ENCODE measurements at places on chromosomes 2 and 18.

DNA sequence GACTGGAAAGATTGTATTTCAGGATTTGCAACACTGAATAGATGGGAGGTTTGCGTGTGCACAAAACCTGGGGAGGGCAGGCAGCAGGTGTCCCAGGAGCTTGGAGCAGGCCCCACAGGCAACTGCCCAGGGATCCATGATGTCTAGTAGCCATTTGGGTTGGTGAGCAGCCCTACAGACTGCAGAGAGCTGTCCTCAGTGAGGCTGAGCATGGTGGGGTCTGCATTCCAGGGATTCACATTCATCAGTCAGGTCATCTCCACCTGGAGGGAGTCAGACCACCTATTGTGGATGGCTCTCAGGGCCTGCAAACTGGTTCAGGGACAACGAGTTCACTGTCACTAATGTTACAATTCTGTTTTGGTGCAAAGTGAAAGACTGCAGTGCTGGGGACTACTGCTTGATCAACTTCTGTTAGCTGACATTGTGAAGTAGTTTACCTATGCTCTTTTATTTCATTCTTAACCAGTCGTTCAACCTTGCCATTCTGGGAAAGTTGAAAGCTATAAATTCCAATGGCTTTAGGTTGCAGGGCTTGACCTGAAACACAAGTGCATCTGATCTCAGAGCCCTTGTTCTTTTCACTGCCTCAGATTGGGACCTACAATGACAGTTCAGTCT lies 222.6 kb downstream of the ZNF407 start:
- no peak for DNase-seq

DNA sequence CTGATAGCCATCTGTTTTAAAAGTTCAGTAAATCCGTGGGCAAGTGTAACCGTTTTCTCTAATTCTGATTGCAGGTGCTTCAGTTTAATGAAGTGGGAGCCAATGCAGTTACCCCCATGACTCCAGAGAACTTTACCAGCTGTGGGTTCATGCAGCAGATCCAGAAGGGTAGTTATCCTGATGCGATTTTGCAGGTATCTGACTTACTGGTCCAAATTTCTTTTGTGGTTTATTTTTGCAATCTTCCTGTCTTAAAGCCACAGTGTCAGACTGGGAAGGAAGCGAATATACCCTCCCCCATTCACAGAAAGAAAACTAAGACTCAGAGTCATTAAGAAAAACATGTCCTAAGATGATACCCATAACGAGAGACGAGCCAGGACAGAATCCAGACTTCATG lies 7.7 kb downstream of the SERPINB2 start:
- DNase-seq, result no peak

GRCh38 chr2:68561372-68561771 lies 82.0 kb upstream of the PROKR1 start:
- DNase-seq, result no peak

DNA sequence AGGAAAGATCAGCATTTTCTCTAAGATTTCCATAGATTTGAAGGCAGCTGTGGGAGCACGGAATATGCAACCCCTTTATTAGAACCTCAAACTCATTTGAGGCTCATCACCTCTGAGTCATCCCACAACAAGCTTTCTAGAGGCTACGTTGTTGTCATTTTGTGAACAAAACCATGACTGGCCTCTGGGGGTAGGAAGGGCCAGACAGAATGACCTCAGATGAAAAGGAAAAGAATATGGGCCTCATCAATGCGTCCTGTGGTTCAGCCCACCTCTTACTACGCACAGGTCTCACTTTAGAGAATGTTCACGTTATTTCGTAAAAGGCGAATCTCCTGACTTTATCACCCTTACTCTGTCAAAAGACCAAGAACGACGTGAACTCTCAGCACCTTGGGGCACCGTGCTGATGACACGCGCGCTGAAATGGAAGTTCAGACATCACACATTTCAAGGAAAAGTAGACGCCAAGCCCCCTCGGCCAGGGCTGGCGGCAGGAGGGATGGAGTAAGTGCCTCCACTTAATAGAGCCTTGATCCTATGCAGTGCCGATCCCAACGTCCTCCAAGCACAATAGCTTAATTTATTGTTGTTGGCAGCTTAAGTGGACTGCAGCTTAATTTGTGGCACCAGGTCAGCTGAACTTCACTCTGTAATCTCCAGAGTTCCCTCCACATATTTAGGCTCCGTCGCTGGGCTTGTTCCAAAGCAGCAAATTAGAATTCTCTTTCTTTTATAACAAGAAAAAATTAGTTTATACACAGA lies 208.3 kb downstream of the EIPR1 start:
- DNase-seq, result no peak

DNA sequence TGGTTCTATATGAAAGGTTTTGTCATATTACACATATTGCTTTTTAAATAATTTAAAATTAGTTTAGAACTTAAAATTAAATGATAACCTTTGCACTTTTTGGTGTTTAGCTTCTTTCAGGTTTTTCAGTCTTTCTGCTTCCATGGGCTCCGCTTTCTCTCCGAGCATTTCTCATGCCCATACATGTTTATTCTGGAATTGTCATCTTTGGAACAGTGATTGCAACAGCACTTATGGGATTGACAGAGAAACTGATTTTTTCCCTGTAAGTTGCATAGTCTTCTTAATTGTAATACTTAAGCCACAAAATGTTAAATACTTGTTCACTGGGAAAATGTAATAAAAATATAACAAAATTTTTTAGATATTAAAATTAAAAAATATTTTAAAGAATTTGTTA lies 31.0 kb downstream of the CYBRD1 start:
- no peak for DNase-seq

- DNase-seq, result no peak
Measured at GRCh38 chr2:168237741-168238140, 9.7 kb downstream of the STK39 start.

DNA sequence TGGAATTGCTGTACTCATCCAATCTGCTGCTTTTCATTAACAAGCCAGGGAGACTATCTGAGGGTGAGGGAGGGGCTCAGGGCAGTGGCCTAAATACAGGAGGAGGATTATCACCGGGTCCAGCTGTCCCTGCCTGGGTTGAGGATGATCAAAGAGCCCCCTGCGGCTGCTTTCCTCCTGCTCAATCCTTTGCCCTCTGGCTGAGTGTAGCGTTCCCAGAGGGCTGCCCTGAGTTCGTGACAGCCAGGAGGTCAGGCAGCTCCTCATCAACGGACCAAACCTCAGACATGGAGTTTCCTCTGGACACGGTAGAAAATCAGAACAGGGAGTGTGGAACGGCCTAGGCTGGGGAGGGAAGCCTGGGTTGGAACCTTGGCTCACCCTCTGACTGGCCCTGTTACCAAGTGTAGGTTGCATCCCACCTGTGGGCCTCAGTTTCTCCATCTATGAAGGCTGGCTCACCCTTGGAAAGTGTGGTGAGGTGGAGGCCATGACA lies 23.5 kb downstream of the CIB4 start:
- no peak for DNase-seq

DNA sequence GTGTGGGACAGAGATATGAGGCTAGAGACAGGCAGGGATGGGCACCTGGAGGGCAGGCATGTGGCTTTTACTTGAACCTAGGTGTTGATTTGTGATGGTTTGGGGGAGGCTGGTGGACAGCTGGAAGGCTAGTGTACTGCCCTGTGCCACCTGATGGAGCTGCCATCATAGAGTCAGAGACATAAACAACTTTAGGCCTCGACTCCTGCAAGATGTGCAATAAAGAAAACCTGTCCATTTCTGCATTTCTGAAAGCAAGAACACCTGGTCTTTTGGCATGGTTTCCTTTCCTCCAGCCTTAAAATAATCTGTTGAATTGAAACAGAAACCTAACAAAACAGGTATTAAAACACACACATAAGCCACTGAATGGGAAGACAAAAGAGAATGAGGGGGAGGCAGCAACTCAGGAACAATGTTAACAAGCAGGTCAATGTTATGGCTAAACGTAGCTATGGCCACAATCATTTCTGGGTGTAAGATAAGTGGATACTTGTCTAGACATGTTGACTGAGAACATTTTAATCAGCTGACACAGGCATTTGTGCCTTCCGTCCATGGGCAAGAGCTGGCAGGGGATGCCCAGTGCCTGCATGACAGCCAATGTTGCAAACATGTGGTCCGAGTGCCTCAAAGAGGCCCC lies 87.8 kb downstream of the KCTD1 start:
- no peak for DNase-seq

DNA sequence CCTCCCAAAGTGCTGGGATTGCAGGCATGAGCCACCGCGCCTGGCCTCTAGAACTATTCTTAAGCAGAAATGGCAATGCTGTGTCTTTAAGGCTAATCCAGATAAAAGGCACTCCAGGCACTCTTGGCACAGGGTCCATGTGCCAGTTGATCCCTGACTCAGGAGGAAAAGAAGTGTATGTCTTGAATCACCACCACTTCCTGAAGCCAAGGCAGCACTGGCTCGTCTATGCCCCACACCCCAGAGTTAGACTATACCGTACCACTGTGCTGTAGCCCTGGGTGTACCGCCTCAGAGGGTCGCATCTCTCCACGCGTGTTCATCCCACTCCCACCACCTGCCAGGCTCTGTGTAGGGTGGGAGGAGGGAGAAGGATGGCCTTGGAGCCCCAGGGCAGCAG lies 9.0 kb downstream of the TNFRSF11A start:
- no peak for DNase-seq

- no peak for DNase-seq
Measured at GRCh38 chr2:74003494-74004211, 18.9 kb downstream of the TET3 start.

GRCh38 chr2:120203251-120204021 lies 19.8 kb downstream of the TMEM185B start:
- DNase-seq, result no peak

DNA sequence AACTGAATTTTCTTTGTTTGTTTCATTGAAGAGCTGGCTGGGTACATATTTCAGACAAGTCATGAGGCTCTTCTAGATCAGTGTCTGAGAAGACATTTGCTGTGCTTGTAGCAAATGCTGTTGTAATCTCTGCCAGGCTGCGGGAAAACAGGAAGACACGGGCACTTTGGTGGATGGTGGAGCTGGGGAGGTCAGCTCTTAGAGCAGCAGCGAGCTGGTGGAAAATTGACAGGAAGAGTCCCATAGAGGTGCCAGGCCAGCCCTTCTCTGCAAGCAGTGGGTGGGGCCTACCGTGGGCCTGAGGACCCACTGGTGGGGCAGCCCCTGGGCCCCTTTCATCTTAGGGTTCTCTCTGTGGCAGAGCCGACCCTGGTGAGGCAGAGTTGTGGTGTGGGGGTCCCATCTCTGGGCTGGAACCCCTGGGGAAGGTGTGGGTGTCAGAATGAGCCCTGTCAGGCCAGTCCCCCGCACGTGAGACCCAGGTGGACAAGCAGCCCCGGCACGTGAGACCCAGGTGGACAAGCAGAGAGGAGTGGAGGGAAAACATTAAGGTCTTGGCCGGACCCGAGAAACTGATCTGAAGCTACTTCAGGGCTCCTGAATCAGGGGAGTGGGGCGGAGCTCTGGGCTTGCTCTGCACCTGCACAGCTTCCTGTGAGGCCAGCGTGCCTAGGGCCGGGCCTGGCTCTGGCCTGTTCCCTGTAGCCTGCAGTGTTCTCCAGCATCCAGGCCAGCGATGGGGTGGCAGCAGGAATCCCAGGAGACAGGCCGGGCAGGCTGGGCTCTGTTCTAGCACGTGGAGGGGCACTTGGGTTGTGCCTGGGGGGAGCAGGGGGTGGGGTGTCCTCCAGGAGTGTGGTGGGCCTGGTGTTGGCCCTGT lies 273.5 kb upstream of the HDAC4 start:
- DNase-seq, result no peak

DNA sequence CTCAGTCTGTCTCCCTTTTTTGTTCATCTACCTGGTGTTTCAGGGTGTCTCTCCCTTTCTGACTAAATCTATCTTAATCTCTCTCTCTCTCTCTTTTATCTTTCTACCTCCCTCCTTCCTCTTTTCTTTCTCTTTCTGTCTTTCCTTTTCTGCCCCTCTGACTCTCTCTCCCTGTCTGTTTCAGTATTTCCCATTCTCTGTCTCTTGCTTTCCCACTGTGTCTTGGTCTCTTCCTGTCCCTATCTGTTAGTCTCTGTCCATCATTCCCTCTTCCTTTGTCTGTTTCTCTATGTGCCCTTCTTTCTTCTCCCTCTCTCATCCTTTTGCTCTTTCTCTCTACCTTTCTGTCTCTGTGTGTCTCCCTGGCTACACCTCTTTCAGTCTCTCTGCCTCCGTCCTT lies 56.7 kb downstream of the R3HDM1 start:
- no peak for DNase-seq

DNA sequence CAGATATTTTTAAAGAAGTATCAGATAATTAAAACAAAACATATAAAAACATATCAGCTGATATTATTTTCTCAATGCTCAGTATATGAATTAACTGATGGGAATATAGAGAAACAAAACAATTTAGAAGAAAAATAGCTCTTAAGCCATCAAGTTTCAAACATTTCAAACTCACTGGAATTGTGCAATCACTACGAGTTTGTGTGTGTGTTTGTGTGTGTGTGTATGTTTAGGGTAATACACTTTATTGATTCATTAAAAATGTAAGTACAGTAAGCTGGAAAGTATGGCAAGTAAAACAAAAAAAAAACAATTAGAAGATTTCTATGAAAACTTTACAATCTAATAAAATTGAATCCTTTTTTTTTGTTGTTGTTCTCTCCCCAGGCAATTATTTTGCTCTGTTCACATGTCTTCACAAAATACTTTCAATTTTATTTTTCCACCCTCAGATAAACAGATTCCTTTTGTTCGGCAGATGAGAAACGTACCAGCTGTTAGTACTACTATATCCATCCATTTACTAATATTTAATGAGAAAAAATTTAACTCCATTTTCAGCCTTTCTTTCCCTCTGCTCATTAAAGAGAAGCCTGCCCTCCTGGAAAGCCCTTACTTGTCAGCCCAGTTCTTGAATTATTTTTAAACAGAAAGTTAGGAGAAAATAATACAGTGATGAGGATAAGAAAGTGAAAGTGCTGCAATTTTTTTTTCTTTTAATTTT lies 87.6 kb downstream of the SLC8A1 start:
- DNase-seq, result no peak

DNA sequence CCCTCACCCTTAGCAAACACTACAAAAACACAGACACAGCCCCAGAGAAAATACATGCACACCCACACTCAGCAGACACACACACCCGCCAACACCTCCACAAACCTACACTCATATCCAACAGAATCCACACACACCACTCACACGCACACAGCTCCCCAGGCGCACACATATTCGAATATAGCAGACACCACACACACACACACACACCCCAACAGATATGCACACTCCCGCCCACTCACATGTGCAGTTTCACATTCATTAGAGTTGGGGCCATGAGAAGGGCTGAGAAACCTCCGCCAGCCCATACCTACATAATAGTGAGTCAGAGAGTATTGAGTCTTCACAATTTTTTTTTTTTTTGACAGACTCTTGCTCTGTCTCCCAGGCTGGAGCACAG lies 29.4 kb upstream of the NOTO start:
- DNase-seq, result no peak

- no peak for DNase-seq
Measured at GRCh38 chr2:29063646-29064345, 10.5 kb downstream of the PCARE start.

GRCh38 chr2:71277147-71277475 lies 50.2 kb upstream of the PAIP2B start:
- DNase-seq, result no peak

DNA sequence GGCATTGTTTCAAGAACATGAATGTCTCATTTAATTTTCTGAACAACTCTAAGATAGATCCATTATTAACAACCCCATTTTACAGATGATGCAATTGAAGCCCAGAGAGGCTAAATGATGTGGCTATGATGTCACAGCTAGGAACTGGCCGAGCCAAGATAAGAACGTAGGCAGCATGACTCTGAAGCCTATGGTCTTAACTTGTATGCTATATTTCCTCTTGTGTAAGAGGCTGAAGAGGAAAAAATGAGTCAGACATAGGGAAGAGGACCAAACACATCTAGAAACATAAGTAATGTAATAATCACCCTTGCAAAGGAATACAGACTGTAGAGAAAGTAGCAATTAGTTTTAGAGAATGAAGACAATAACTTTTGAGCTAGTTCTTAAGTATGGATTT lies 416.8 kb downstream of the FIGN start:
- DNase-seq, result no peak
